Stimulated activated CD8-positive, alpha-beta memory T cell treated with anti-CD3 and anti-CD28 coated beads, Interleukin-7, amount 100 ng/mL, for 1 hour (primary cell): ENCODE measurements at places on chromosomes 5 and 9.

GRCh38 chr9:121289772-121290370, 21.9 kb downstream of the GSN start:
- DNase-seq = no peak

DNA sequence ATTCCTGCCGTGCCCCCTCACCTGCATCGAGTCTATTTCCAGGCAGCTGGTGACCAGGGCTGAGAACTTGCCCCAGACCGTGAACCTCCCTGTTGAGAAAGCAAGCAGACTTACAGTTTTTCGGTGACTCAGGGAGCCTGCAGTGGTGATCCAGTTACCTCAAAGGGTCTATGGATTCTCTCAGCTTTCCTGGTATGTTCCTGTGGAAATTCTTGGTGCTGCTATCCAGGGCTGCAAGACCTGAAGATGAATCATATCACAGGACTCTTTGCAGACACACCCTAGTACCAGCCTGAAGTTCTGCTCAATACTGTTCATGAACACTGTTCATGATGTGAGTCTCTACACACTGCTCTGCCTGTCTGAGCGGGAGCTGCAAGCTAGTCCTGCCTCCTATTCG, 154.7 kb downstream of the WDR70 start:
- DNase-seq = no peak

DNA sequence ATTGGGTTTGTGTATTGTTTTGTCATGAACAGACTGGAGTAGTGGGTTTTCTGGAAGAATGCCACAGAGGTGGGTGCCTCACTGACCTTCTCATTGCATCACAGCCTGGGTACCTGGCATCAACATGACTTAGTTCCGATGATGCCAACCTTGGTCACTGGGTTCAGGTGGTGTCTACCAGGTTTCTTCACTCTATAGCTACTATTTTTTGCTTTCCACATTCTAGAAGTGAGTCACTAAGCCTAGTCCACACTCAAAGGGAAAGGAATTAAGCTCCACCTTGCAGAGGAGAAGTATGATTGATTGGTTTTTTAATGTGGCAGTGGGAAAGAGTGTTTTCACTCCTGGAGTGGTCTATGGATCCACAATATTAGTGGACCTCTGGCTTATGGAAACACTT, 391.9 kb downstream of the DMRT2 start:
- no peak for DNase-seq

- no peak for DNase-seq
Observed at GRCh38 chr9:133998915-133999595, 6.9 kb upstream of the VAV2 start.

DNA sequence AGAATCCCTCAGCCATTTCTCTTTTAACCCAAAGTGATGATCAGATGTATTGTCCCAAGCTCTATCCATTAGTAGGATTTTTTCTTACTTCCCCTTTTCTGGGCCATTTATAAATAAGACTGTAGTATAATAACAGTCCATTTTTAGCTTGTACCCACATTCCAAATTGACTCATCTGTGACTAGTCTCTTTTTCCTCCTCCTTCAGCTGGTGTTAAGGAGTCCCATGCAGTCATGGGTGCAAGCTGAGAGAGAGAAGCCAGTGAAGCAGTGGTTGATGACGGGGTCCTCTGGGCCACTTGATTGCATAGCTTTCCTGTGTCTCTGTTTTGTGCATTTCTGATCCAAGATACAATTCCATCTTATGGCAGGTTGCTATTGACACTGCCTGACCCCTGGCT, 476.0 kb upstream of the CD180 start:
- no peak for DNase-seq

GRCh38 chr9:76373173-76373783, 20.9 kb downstream of the RFK start:
- no peak for DNase-seq

- DNase-seq = no peak
Observed at GRCh38 chr5:55584398-55585205, 49.8 kb upstream of the PLPP1 start.

DNA sequence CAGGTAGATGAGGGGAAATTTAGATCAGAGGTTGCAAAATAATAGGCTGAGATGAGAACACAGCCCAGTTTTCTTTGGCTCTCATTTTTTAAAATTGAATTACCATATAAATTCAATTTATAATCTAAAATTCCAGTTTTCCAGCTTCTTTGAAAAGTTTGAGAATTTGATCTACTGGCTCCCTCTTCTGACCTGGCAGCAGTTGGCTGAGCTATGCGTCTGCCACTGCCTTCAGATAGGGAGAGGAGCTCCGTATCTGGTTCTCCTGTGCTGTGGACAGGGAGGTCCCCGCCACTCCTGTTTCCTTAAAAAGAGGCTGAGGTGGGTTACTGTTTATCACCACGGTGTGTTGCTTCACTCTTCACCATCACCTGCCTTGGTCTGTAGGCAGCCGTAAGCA, 103.7 kb downstream of the ARHGAP26 start:
- no peak for DNase-seq

GRCh38 chr9:135741276-135742219, 39.6 kb downstream of the KCNT1 start:
- DNase-seq = no peak

DNA sequence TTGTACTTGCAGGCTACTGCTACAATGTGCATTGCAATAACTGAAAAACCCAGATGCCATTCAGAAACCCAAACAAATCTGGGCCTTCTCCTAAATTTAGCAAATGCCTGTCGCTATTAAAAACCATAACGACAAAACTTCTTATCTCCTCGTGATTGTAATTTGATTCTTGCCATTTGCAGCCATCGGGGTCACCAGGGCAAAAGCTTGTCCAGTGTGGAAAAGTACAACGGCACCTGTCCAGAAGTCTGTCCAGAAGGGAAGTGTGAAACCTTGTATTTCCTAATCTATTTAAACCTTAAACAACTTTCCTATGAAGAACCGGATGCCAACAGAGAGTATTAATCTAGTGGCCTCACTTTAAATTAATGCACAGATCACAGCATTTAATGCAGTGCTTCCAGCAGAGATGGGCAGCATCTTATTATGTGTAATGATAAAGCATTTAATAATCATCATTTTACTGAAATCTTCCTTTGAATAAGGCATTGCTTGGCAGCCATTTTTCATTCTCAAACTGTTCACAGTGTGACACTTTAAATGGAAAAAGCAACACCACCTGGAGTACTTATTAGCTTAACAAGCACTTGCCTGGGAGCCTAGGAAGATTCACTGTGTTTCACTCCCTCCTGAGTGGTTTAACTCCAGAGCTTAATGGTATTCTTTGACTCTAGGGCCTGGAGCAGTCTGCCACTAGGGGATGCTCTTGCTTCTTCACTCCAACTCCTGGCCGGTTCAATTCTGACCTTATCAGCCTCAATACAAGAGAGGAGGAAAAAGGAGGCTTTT, 4.9 kb upstream of the C7 start:
- no peak for DNase-seq

DNA sequence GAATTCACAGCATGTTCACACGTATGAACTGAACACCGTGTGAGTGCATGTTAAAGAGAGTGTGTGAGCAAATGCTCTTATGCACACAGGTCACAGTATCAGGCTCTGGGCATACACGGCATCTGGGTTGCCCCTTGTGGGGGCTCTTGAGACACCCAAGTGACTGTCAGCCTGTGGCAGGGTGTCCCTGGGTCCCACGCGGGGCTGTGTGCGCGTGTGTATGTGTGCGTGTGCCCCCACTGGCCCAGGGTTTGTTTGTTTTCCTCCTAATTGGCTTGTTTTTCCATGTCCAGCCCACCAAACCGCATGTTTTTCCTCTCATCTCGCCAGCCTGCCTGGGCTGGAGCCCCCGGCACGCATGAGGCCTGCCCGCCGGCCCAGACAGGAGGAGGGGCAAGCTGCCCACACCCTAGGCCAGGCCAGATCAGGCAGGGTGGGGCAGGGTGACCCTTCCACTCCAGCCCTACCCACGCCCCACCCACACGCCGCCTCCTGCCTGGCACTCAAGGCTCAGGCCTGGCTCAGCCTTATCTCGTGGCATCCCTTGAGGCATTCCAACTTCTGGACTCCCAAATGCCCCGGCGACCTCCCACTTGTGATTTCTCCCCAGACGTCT, 28.8 kb downstream of the CNTFR start:
- no peak for DNase-seq

DNA sequence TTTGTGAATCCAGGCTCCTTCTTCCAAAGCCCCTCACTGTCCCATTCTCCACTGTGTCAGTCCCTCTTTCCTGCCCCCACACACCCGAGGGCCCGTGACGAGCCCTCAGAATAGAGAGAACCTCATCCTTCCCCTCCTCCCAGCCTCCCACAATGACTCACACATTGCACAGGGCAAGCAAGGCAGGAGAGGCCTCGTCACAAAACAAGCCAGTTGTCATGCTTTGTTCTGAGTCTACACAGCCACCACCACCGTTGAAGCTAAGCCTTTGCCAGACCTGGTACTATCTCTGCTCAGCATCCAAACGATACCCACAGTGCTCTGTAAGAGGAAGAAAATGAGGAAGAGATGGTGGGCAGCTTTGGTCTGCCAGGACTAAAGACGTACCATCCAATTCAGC, 142.2 kb upstream of the ZNF366 start:
- no peak for DNase-seq

GRCh38 chr9:133619791-133620190, 10.6 kb upstream of the FAM163B start:
- DNase-seq = peak; percentile 23

- no peak for DNase-seq
Observed at GRCh38 chr5:127326431-127326830, 35.8 kb downstream of the MEGF10 start.

GRCh38 chr9:85224729-85225128, 517.0 kb downstream of the AGTPBP1 start:
- no peak for DNase-seq

- no peak for DNase-seq
Observed at GRCh38 chr5:77369566-77369965, 122.5 kb downstream of the WDR41 start.

GRCh38 chr5:138616508-138616907, 41.3 kb upstream of the HSPA9 start:
- no peak for DNase-seq

DNA sequence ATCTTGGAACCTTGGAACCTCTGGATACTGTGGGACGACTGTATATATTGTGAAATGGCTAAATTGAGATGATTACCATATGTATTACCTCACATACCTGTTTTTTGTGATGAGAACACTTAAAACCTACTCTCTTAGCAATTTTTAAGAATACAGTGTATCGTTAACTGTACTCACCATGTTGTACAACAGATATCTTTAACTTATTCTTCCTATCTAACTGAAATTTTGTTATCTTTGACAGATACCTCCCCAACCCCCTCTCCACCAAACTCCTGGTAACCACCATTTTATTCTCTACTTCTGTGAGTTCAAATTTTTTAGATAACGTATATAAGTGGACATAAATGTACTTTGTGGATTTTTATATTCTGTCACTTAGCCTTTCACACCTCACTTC, 126.5 kb downstream of the ZCCHC7 start:
- no peak for DNase-seq

GRCh38 chr9:26725573-26725972, 167.0 kb downstream of the CAAP1 start:
- no peak for DNase-seq
